ENCODE measurements at places on chromosomes 6 and 20.

GRCh38 chr6:24994812-24995211, 59.1 kb upstream of the RIPOR2 start:
- DNase-seq = no peak

DNA sequence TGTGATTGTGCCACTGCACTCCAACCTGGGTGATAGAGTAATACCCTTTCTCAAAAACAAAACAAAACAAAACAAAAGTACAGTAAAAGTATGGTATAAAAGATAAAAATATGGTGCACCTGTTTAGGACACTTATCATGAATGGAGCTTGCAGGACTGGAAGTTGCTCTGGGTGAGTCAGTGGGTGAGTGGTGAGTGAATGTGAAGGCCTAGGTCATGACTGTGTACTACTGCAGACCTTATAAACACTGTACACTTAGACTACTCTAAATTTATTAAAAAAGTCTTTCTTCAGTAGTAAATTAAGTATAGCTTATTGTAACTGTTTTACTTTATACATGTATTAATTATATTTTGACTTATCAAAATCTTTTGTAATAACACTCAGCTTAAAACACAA, 46.0 kb downstream of the ZFP64 start:
- no peak for DNase-seq

GRCh38 chr6:11727998-11728961, 50.3 kb downstream of the ADTRP start:
- DNase-seq = no peak

DNA sequence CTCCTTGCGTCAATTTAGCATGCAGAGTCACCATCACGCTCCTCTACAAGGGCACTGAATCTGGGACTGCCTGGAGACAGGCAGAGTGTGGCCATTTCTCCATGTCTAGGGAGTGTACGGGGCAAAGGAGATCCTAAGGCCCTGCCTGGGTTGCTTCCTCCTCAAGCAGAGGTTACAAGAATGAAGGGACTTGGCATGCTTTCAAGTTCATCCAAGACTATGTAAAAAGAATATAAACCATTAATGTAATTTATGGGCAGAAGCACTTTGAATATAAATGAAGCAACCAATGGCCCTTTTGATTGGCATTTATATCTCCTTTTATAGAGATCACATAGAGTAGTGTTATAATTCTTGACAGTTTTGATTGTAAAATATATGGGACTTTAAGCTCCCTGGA, 137.5 kb downstream of the BTBD3 start:
- no peak for DNase-seq

DNA sequence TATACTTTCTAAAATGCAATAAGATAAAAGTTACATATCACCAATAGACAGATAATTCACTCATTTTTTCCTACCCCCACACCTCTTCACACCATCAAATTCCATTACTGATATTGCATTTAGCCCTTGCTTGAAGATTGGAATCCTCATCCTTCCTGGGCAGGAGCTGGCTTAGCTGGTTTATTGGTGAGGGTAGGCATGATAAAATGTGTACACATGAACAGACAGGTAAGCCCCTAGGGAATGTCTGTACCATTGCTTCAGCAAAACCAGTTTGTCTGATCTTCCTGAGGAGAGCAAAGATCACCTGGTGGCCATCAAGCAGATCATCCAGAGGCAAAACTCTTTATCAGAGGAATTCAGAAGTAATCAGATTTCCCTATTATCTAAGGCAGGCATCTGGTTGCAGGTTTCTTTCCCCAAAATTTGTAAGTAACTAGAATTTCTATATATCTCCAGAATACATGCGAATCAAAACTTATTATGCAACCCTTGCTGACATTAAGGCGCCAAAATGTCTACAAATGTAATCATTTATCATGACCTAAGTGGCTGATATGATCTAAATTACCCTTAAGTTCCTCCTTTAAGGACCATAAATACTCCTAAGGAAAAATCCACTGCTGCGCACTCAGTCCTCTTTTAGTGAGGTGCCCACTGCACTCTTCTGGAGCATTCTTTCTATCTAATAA, 6.6 kb upstream of the FABP7 start:
- DNase-seq = no peak

DNA sequence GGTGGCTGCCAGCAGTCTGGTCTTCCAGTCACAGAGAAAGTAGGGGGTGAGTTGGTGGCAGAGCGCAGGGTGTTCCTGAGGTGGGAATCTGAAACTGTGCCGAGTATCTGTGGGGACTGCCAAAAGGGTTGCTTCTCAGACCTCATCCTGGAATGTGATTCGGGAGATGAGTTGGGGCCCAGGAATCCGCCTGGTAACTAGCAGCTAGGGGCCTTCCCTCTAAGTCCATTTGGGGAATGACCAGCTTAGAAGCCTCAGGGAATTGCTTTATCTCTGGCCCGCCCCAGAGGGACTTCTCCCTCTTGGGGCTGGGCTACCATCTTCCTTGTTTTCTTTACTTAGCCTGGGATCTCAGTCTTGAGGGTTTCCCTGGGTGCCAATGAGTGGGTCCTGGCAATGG, 49.6 kb downstream of the MOCS1 start:
- DNase-seq = no peak

DNA sequence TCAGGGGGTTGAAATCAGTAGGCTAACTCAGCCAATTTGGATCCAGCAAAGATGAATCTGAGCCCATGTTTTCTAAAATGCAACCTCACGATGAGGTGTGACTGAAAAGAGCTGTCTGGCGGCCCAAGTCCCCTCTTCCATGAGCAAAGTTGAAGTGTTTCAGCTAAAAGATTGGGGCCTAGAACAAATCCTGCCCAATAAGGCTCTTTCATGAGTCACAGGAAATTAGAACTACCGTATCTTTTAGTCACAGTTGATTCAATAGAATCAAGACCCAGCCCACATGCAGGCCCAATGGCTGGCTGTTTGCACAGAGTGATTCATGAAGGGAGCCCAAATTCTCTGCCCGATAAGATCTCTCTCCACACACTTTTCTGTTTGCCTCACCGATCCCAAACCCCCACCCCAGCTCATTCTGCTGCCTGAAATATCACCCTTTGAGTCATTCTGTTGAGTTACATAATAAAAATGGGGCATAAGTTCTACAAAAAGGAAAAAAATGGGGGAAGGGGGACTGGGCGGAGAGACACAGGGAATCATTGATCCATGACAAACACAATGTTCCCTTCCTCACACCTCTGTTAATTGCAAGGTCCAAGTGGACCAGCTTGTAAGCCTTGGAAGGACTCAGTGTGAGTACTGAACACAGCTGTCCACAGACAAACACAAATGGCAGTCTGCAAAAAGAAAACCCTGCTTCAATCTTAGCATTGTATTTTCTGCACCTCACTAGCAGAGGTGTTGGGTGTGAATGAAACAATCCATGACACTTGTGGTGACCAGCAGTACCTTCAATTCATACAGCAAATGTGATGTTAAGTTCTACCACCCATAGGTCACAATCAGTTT, 13.8 kb downstream of the FOXQ1 start:
- DNase-seq = no peak

DNA sequence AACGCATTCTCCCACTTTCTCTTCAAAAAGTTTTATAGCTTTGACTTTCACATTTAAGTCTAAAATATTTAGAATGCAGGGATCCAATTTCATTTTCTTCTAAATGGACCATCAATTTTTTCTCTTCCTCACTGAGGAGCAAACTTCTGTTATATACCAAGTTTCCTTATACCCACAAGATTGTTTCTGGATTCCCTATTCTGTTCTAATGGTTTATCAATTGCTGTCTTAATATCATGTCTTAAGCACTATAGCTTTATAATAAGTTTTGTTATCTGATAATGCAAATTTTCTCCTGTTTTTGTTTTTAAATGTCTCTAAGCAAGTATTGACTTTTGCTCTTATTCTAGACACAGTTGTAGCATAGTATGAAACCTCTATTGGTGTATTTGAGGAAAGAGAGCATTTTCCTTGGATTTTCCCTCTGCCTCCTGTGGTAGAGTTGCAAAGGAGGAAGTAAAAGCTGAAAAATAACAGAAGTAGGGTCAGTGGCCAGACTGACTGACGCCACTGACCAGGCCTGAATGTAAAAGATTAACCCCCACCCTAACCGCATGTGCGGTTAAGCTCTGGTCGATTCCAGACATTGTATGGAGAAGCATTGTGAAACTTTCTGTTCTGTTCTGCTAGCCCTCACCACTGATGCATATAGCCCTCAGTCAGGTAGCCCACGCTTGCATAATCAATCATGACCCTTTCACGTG, 40.3 kb downstream of the GPX5 start:
- DNase-seq = no peak

DNA sequence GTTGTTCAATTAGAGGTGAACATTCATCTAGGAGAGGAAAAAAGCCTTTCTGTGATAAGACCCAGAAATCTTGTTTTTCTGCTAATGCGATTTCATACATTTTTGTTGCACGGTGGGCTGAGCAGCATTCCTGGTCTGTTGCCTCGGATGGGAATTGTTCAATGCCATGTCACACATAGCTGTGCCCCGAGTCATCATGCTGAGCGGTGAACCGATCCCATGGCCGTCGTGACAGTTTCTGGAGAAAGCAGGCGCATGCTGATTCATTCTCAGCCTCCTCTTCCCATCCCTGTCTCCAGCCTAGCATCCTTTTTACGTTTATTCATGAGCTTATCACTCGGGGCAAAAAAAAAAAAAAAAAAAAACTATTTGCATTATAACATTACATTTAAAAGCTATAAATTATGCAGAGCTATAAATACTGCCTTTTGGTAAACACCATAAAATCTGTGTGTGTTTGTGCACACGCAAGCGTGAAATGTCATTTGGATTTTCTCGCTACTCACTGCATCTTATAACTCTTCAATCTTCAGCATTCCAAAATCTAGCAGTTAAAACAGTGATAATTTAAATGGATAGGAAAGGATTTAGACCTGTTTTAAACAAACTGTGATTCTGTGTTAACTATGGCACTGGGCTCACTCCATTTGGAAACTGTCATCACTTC, 58.9 kb upstream of the IFNGR1 start:
- no peak for DNase-seq

DNA sequence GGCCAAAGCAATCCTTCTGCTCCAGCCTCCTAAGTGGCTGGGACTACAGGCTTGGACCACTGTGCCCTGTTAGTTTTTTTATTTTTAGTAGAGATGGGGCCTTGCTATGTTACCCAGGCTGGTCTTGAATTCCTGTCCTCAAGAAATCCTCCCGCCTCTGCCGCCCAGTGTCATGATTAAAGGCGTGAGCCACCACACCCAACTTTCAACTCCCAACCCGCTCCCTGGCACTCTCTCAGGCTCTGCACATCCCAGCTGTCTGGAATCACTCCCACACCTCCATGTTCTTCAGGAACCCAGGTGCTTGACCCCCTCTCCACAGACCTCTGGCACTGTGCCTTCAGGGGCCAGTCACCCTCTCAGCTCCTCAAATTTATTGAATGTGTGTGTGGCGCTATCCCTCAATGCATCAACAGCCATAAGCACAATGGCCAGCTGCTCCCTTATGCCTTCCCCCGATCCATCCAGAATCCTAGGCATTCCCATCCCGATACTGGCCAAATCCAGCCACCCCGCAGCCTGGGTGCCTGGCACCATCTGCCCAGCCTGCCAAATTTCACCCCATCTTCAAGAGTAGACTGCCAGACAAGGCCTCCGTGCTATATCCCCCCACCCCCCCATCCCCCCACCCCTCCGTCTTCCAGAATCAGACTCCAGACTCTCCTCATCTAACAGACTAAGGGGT, 647 bp upstream of the POU5F1 start:
- no peak for DNase-seq

- no peak for DNase-seq
Observed at GRCh38 chr20:9031991-9032390, 36.9 kb upstream of the PLCB4 start.

DNA sequence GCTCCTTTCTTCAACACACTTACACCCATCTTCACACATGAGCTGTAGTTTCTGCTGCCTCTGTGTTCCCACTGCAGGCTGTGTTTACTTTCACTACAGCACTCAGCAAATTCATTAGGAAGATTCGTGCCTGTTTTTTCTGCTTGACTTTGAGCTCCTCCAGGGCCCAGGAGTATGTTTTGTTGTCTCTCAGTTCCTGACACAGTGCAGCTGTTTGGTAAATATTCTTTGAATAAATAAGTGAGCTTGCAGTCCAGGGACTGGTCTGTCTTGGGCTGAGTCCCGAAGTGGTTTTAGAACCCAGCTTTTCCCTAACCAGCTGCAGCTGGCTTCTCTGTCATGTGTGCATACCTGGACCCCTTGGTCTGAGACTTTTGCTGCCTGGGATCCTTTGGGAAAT, 46.6 kb upstream of the CCN6 start:
- DNase-seq = no peak

DNA sequence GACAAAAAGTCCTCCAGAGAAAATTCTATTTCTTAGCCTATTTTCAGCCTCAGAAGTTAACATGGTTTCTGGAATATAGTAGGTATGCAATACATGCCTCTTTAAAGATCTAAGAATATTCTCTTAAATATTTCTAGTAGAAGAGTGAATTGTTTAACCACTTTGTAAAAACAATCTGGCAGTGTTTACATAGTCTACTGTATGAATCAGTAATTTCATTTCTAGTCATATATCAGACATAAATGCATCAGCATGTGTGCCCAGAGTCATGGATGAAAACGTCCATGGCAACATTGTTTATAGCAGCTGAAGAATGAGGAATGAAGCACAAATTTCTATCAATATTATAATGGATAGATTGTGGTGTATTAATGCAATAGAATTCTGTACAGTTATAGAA, 124.9 kb downstream of the NKAIN2 start:
- DNase-seq = no peak

DNA sequence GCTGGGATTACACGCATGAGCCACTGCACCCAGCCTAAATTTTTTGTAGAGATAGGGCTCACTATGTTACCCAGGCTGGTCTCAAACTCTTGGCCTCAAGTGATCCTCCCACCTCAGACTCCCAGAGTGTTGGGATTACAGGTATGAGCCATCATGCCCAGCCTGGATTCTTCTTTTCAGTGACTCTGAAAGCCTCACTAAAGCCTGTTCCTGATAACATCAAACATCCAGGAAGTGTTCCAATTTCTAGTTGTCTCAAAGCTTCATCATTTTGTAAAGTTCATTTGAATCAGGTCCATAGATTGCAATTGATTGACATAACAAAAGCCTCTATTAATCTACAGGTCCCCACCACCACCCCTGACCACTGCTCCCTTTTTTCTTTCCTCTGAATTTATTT, 29.2 kb upstream of the CHMP4B start:
- no peak for DNase-seq
